Stimulated activated CD8-positive, alpha-beta memory T cell treated with anti-CD3 and anti-CD28 coated beads, Interleukin-15, amount 100 ng/mL, for 1 hour (primary cell): ENCODE measurements at places on chromosomes 3 and 15.

DNA sequence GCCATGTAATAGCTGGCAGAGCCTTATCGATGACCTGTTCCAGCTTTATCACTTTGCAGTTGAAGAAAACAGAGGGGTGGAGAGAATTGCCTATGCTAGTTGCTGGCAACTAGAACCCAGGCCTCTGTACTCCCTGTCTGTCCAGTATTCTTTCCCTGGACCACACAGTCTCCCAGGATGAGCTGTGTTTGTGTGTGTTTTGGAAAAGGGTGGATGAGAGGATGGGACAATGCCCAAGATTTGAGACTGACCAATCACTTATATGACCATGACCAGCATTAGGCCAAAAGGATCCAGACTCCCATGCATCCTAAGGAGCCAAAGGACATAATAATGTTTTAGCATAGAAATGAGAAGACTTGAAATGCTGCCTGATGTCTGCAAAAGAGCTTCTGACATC, 102.6 kb downstream of the CD200R1L start:
- DNase-seq, result no peak

DNA sequence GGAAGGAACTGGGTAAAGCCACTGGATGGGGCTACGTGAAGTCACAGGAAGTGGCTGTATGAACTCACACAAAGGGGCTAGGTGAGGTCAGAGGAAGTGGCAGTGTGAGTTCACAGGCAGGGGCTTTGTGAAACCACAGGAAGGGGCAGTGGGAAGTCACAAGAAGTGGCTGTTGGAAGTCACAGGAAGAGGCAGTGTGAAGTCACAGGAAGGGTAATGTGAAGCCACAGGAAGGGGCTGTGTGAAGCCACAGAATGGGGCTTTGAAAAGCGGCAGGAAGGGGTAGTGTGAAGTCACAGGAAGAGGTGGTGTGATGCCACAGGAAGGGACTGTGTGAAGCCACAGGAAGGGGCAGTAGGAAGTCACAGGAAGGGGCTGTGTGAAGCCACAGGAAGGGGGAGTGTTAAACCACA, 34.6 kb downstream of the GASK1A start:
- DNase-seq, result no peak

- no peak for DNase-seq
These were observed 279.8 kb downstream of the ROBO2 start for GRCh38 chr3:77319711-77320110.

DNA sequence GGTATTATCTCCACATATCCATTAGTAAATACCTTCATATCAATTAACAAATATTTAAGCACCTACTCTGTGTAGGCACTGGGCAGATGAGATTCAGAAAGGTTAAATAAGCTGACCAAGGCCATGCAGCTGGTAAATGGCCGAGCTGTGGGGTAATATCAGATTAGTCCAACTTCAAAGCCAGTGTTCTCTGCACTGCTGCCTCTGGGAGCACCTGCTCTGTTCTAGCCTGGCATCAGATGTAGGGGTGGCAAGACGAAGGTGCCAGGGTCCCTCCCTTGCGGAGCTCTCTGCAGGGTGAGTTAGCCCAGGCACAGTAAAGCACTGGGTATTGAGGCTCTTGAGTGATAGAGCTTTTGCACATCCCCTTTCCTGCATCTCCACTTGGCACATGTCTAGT, 5.5 kb downstream of the TATDN2 start:
- DNase-seq, result no peak

- DNase-seq, result no peak
These were observed 26.8 kb upstream of the FAM107A start for GRCh38 chr3:58604031-58604430.
